ENCODE measurements at places on chromosomes 6 and 20.
A peak's percentile ranks its signal among the peaks of the same experiment; 100 is the strongest.

- peak; percentile 82 for DNase-seq
Measured at GRCh38 chr20:19249106-19249879, 36.9 kb downstream of the SLC24A3 start.

GRCh38 chr6:76481101-76481500, 408.6 kb upstream of the IMPG1 start:
- DNase-seq, result no peak

DNA sequence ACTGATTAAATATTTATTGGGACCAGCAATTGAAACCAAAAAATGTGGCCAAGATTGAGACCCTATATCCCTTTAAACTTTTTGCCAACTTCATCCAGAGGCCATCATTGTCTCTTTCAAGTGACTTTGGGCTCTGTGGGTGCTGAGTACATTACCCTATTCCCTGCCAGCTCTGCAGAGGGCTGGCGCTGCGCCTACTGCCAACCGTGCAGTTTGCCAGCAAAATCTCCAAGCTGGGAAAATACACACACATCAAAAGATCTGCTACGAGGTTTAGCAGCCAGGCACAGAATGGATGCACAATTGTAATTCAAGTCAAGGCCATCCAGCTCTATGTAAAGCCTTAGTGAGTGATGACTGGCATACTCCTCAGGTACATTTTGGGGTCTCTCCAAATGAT, 125.0 kb downstream of the CBLN4 start:
- no peak for DNase-seq

DNA sequence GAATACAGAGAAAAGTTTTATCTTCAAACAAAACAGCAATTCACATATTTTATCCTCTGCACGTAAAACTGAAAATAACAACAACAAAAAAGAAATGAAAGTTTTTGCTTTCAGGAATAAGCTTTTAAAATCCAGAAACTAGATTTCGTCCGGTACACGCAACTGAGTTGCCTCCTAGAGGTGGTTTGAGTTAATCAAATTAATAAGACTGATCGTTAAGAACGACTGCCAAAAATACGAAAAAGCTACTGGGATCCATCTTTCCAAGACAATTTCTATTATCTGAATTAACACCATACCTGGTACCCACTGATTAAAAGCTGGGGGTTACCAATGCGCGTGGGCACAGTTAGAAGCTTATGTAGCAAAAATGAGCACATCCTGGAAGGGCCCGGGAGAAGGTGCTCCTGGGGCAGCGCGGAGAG, 669 bp downstream of the PDCD2 start:
- no peak for DNase-seq

DNA sequence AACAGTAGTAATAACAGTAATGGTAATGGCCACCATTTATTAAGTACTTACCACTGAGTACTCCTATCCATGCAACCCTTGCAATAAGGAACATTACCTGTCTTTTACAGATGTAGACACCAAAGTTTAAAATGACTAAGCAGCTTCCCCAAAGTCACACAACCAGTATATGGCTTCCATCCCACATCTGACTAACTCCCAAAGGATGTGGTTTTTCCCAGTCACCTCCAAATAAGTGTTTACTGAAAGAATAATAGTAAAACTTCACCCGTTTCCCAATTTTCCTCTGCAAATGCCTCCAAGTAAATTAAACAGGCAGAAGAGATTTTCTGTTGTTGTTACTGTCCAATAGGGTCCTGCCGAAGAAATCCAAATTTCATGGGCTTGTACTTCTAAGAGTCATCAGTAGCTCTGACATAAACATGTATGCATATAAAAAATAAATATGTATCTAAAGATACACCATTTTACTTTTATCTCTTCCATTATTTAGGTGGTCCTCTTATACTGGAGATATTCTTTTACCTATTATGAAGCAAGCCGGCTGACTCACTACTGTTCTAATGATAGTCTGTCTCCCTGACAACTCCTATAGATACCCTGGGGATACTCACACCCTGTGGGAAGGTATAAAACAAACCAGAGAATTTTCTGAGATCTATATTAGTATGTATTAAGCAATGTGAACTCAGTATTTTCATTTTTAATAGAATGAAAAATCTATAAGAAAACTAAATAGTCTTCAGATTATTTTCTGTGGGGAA, 77.9 kb upstream of the ID4 start:
- DNase-seq, result no peak

All from suppressor macrophage (primary cell).